NT2/D1 (cell line): ENCODE measurements at places on chromosomes 7 and 10.

DNA sequence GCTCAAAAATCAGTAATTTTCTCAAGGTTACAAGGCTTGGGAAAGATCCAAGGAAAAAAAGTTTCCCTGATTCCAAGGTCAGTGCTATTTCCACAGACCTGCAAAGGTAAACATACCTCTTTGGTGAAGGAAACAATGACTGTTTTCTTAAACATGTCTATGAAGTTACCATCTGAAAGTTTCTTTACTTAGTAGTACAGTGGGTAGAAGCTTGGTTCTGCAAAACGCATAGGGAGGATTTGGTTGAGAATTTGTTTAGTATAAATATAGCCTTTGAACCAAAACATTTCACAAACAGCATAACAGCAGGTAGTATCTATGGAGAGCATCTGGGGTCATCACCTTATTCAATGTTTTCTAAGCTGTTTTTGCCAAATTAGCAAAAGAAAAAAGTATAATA is 169.6 kb downstream of the CCSER2 start:
- no peak for DNase-seq

DNA sequence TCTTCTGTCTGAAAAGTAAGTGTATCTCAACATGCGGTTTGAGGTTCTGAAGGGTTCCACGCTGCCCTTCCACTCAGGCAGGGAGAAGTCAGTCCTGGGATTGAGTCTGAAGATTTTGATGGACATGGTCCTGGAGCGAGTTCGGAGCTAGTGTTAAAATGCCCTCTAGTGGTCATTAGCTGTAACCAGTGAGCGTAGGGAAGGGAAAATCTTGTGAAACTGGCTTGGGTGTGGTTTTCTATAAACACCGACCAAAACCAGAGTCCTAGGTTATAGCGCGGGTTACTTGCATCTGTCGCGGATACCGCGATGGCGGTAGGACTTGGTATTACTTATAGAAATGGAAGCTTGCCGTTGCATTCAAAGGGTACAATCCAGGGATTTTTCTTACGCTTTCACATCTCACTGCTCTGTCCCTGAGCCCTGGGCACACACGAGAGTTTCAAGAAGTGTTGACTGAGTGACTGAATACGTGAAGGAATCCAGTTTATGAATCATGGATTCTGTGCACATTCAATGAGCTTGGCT is 348.2 kb upstream of the C7orf33 start:
- DNase-seq, result peak; percentile 48

DNA sequence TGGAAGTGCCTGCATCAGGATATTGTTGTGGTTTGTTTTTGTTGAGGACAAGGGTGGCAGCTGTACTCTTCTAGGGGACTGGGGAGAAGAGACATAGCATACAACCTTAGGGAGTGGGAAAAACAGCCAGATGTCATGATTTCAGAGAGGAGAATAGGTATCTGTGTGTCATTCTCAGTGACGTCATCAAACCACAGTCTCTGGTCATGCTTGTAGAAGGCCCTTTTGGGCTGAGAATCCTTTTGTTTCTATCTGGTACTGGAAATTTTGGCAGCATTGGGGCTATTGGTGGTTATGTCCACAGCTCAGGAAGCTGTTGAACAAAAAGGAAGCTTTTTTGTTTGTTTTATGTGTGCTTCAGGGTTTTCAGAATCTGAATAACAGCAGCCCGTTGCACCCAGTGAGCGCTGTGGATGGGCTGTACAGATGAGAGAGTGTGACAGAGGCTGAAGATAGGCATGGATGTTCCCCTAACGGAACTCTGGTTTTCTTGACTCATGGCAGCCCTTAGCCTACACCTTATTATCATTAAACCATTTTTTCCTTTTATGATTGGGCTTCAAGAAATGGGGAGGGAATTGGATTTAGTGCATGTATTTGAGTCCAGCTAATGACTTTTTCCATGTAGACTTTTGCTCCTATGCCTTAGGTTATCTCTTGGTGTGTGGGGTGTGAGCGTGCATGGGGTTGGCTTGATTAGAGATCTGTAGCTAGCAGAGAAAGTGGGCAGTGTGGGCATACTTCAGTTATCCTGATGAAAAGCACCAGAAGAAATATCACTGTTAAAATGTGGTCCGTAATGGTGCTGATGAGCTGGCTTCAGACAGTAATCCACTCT is 65.7 kb downstream of the SND1 start:
- DNase-seq, result no peak

- DNase-seq, result no peak
Measured at GRCh38 chr7:103547451-103548284, 101.7 kb upstream of the SLC26A5 start.

- DNase-seq, result no peak
Measured at GRCh38 chr10:91350651-91351081, 59.5 kb upstream of the HECTD2 start.

- no peak for DNase-seq
Measured at GRCh38 chr7:68433462-68434070, 1164.7 kb upstream of the AUTS2 start.

- DNase-seq, result no peak
Measured at GRCh38 chr7:50557099-50557498, 8.1 kb downstream of the DDC start.

DNA sequence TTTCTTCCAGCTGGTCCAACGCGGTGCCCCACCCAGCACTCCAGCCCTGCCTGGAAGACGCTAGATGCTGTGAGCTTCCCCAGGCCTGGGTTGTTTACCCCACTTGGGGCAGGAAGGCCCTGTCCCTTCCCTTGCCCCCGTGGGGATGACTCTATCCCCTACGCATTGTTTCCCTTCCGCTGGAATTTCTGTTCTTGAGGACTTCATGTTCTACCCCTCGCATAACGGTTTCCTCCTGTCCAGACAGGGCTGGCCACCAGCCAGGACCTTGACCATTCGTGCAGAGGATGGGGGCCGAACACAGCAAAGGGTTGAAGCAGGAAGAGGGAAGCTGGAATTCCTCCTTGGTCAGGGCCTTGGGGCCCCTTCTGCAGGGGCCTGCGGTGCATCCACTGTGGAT is 14.7 kb upstream of the SERPINE1 start:
- DNase-seq, result no peak

DNA sequence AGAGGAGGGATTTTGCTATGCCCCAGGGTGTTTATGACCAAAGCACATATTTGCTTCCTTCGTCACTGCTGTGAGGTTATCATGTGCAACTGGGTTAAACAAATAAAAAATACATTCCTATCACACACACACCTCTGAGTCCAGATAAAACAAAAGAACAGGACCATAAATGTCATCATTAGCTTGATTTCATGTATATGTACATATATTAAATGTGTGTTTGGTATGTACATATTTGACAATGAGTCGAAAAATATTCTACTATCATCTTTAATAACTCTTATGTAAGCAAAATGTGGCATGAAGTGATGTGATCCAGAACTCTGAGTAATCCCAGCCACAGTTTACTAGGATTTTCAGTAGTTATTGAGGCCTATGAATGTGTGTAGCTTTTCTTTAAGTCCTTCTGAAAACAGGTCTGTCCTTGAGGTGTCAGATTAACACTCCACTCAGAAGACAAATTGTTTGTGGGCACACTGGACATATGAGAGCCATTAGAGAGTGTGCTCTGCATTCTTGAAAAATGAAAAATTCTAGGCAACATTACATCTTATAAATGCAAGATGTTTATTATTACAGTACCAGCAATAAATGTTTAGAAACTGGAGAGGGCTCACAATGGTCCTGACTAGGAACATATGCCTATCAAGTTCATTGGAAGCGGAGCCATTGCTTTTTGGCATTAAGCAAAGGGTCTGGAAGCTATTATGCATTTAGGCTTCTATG is 335.1 kb upstream of the SEMA3A start:
- no peak for DNase-seq

DNA sequence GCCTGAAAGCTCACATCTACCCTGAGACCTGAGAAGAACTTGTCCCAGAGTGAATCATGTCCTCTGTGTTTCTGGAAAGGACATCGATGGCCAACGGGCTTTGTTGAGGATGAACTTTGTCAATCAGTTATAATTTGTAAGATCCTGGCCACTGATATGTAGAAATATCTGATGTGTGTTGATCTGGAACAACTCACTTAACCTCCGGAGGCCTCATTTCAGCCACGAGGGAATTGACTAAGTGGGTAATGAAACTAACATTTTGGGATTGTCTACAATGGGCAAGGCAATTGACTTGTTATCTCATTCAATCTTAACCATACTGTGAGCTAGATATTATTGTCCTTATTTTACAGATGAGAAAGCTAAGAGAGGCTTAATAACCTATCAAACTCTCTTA is 468.1 kb upstream of the NRP1 start:
- no peak for DNase-seq

GRCh38 chr7:133470-133869 is 58.9 kb upstream of the FAM20C start:
- DNase-seq, result no peak

DNA sequence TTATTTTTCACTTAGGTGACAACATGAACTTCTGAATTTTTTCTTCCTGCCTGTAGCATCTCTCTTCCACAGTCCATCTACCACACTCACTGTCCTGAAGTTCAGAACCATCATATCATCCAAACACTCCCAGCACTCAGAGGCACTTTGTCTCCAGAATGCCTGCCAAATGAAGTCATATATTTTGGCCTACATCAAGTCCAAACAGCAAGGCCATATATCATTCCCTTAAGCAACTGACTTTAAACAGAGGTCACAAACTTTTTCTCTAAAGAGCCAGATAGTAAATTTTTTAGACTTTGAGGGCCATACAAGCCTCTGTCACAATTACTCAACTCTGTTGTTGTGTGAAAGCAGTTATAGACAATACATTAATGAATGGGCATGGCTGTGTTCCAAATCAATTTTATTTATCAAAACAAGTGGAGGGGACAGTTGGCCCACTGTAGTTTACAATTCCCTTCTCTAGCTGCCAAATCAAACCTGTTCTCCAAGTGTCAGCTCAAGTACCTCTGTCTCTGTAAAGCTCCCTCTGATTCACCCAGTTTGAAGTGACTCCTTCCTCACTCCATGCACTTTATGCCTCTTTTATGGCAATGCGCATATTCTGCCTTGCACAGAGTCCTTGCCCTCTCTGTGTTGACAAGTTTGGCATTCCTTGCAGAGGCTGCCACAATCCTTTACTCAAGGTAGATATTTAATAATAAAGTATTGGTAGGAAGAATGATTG is 305.7 kb downstream of the FZD1 start:
- DNase-seq, result no peak

DNA sequence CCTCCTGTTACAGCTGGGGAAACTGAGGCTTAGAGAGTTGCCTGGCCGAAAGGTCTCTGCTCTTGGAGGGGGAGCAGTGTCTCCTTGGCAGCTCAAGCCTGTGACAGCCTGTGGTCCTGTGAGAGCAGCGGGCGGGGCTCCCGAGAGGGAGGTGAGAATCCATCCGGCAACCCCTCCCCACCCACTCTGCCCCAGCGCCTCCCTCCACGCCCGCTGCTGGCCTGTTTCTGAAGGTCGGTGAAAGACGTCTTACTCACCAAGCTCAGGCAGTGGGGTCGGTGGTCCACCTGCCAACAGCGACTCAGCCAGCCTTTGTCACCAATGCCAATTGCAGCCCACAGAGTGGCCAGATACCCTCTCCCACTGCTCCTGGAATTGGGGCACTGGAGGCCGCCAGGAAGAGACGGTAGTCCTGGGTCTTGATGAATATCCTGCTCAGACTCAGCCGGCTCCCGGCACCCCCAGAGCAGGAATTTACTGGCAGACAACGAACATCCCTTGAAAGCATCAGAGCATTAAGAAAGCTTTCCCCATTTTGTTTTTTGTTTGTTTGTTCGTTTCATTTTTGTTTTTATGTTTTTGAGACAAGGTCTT is 7.4 kb upstream of the TTYH3 start:
- DNase-seq, result no peak

GRCh38 chr10:52115823-52116222 is 198.3 kb upstream of the DKK1 start:
- DNase-seq, result no peak

DNA sequence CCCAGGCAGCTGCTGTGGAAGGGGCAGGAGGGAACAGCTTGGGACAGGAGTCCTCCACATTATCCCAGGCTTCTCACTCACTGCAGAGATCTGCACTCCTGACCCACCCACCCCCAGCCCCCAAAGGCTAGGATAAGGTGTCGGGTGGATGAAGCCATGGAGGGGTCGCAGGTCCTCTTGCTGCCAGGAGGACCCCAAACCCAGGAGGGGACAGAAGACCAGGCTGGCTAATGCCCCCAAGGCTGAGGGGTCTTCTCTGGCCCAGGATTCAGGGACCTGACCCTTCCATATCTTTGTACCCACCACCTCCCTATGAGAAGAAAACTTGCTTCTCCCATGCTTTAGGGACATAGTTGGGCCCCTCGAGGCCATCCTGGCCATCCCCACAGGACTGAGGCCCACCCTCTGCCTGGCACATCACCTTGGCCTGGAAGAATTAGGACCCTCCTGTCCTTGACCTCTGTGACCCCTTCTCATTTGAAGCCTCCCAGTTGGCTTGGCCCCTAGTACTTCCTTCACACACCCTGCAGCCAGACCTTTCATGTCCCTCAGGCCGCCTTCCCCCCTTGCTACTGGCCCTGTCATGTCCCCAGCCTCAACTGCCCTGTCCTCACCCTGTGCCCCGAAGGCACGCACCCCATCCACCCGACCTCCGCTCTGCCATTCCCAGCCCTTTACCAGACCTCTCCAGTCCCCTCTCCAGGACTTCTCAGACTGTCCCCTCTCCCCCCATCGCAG is 21.6 kb downstream of the KCNH2 start:
- DNase-seq, result no peak

GRCh38 chr7:80942261-80943041 is 23.6 kb upstream of the SEMA3C start:
- no peak for DNase-seq

DNA sequence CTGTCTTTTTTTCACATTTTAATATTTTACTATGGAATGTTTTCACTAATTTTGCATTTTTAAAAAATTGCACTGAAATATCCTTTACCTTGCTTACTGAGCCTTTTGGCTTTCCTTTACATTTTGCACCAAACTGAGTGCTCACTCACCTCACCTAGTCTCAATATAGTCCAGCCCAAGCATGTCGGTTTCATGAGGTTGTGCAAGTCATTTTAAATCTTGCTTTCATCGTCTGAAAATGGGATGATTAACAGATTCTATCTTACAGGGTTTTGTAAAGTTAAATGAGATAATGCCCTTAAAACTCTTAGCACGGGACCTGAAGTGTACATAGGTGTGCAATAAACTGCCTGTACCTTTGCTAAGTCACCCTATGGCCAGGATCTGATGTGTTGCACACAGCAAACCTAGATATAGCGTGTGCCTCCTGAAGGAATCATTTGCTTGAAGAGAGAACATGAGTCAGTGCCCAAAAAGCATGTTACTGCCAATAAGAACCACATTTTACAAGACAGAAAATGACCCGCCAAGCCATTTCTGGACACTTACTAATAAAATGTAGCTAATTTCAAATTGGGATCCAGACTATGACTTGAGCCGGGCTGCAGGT is 199.8 kb downstream of the JCAD start:
- DNase-seq, result no peak

DNA sequence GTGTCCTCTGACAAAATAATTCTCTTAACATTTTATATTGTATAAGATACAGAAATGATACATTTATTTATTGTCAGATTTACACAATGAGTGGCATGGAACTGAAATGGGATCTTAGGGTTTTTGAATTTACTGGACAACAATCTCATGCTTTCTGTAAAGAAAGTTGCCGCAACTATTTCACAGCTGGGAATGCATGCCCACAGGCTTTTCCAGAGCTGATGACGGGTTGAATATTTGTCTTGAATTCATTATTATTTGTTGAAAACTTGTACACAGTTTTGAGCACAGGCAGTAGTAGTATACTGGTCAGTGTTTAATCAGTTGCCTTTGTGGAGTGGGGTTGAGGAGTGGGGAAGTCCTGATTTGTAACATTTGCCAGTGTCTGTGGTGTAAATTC is 20.5 kb upstream of the MRC1 start:
- no peak for DNase-seq
